Stromal cell of bone marrow (primary cell): ENCODE measurements at places on chromosomes 13 and 19.

DNA sequence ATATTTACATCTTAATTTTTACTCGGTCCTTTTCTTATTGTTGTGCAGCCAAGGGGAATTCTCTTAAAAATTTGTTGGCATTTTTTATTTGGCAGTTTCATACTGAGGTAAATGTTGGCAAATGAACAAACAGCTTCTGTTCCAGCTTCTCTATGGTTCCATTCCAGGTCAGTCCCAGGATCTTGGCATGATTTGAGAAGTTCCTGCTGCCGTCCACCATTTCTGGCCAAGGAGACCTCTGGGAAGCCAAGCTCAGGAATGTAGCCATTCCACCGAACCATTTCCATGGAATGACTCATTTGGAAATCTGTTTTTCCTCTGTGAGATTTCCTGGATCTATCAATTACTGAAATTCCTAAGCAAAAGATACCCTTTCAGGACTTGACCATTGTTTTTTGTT, 43.9 kb downstream of the SLC10A2 start:
- no peak for DNase-seq

DNA sequence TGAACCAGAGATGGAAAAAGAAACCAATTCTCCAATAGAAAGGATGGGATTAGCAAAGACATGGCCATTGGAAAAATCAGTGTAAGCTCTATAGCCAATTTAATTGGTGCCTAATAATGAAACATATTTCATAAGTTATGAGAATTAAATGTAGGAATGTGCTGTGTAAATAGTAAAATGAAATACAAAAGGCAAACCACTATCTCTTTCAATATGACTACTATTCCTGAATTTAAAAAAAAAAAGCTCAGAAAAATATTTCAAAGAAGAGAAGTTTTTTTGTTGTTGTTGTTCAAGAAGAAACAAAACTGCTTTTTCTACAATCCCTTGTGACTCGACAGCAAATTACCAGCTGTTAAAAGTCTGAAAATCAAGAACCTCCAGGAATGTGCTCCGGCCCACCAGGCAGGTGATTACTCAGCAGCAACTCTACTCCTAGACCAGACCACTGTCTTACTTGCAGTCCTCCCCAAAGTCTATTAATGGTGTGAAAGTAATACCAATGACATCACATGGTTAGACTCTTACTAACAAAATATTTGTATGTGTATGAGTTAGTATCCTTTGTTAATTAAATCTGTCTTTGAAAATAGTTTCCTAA, 362.4 kb downstream of the KCTD12 start:
- no peak for DNase-seq

GRCh38 chr13:49437705-49438104, 6.2 kb downstream of the CAB39L start:
- no peak for DNase-seq

DNA sequence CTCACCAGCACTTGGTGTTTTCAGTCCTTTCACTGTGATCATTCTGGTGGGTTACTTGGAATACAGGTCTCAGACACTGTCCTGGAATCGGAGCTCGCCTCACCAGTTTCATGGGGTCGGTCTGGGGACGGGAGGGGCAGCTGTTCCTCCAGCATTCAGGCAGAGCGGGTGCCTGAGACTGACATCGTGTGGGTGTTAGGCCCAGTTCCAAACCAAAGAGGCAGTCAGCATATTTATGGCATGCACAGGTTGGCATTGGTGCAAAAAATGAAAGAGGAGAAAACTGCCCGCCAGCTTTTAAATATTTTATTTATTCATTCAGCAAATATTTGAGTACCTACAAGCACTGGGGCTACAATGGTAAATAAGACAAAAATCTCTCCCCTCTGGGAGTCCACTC, 20.1 kb downstream of the PLEKHF1 start:
- DNase-seq, result no peak

GRCh38 chr19:38596057-38596981, 21.4 kb downstream of the MAP4K1 start:
- DNase-seq, result no peak

DNA sequence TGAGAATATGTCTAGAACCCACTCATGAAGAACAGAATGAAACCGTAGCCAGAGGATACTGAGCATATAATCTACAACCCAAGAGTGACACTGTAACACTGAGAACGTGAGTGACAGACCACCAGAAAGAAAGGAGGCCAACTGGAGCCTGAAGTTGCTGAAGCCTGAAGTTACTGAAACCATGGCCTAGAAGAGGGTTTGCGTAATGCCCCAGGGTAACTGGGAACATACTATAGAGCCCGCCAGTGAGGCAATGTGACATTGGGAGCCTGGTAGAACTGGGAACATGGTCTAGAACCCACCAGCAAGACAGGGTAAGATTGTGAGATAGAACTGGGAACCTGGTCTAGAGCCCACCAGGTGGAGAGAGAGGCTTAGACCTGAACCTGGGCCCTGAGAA, 15.5 kb upstream of the TNFSF14 start:
- DNase-seq, result no peak

- no peak for DNase-seq
Measured at GRCh38 chr19:40358773-40359172, 10.3 kb downstream of the PLD3 start.

DNA sequence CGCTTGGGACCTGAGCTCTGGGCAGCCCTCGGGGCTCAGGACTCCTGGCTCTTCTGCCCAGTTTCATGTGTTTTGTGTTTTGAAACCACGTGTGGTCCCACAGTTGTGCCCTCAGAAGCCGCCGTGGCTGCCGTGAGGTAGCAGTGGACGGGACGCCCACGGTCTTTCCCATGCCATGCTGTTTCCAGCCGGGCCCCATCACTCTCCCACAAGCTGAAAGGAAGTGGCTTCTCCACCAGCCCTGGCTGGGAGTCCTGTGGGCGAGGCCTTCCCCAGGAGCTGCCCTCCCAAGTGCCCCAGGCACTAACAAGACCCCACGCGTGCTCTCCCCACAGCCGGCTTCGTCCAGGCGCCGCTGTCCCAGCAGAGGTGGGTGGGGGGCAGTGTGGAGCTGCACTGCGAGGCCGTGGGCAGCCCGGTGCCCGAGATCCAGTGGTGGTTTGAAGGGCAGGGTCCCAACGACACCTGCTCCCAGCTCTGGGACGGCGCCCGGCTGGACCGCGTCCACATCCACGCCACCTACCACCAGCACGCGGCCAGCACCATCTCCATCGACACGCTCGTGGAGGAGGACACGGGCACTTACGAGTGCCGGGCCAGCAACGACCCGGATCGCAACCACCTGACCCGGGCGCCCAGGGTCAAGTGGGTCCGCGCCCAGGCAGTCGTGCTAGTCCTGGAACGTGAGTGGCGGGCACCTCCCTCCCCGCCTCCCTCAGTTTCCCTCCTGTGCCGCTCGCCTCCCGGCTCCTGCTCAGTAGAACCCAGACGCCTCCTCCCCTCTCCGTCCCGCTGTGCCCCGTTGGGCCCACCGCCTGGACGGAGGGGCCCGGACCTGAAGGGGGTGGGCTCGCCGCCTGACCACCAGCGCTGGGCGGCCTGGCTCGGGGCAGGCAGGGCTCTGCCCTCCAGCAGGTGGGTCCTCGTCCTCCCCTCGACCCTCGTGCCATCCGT, 5.3 kb downstream of the BSG start:
- DNase-seq, result no peak

DNA sequence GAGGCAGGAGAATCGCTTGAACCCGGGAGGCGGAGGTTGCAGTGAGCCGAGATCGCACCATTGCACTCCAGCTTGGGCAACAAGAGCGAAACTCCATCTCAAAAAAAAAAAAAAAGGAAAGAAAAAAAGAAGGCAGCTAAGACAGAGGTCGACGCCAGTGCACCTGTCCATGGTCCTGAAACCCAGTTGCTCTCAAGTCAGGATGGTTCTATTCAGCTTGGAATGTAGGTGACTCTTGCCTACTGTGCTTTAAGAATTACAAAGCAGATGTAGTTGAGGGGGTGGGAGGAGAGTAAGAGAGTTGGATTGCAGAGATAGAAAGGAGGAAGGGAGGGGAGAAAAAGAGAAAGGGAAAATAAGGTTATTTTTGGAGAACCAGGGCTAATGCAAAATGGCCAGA, 18.7 kb downstream of the CACNG7 start:
- peak; percentile 23 for DNase-seq

DNA sequence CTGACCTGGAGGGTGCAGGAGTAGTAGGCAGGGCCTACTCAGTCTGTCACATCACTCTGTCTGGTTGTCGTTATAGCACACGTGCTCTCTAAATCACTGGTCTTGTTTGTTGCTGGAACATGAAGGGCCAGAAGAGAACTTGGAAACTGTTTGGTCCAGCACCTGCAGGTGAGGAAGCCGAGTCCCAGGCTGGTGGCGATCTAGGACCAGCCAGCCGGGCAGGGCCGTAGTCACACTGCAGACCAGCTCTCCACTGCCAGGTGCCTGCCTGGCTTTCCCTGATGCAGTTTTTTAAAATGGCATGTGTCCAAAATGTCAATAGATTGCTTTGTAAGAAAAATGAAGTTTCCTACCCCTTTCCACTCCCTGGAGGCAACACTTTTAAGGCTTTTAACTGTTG, 53.7 kb downstream of the GGACT start:
- DNase-seq, result no peak

DNA sequence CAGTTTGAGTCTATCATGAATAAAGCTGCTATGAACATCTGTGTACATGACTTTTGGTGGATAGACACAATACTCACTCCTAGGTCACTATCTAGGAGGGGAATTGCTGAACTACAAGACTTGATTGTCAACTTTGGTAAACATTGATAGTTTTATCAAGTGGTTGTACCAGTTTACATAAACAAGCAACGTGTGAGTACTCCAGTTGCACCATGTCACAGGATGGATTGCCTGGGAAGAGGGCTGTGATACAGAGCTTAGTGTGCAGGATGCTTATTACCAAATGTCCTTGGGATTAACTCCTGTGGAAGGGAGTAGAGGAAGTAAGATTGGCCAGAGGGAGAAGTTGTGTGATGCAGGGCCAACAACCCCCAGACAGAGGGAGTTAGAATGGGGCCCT, 37.7 kb downstream of the RAP2A start:
- DNase-seq, result no peak

DNA sequence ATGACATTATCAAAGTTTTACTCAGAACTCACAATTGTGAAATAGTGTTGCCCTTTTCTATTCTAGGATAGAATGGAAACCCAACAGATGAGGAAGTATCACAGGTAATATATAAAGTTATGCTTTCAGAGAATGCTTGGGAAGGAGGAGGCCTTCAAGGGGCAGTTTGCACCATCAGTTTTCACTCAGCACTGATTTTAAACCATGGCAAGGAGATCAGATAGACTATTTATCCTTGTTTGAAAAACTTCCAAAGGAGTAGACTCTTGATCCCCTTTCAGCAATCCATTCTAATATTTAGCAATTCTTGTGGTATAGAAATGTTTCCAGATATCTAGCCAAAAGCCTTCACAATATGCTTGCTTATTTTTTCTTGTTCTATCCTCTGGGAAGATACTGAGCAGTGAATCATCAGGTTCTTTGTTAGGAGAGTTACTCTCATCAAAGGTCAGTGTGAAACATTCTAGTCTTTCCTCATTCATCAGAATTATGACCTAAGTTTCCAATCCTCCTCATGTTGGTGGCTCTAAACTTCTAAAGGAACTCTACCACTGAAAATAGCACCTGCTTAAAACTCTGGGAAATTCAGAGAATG, 3.8 kb downstream of the GPC6 start:
- DNase-seq, result peak; percentile 80

GRCh38 chr13:21420706-21421105, 38.4 kb downstream of the ZDHHC20 start:
- DNase-seq, result no peak
